ENCODE measurements at places on chromosomes 6 and 20.

GRCh38 chr6:124054034-124054433, 250.4 kb downstream of the NKAIN2 start:
- DNase-seq: no peak

GRCh38 chr20:10662661-10663458, 10.9 kb downstream of the JAG1 start:
- no peak for DNase-seq

DNA sequence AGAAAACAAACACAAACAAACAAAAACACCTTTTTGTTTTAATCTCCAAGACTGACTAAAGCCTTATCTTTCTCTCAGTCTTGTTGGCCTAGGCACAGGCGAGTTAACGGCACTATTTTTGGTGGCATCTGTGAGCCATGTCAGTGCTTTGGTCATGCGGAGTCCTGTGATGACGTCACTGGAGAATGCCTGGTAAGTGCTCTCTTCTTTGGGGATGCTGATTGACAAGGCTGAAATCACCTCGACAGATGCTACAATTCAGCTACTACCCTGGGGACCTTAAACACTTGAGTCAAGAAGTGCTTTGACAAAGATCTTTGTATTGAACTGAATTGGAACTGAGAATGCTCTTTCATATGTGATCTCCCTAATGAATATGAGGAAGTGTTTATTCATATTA, 384.1 kb downstream of the LAMA2 start:
- no peak for DNase-seq

GRCh38 chr6:157432231-157432891, 51.4 kb downstream of the ZDHHC14 start:
- DNase-seq: no peak

DNA sequence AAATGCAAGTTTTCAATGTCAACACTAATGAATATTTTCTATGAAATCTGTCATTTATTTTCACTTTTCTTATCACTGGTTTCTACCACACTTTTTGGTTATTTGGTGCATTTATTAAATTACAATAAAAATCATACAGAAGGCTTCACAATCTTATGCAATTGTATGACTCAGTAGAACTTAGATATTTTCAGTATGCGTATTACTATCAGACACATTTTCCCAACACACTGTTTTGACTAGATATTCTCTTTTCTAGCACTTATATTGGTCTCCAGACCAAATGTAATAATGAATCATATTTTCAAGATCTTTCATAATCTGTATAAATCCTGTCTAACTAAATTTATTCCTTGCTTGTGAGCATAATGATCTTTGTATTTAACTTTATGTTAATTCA, 74.1 kb downstream of the FAM83B start:
- DNase-seq: no peak

GRCh38 chr6:31888276-31889258, 8.9 kb downstream of the EHMT2 start:
- no peak for DNase-seq

- DNase-seq: no peak
These were observed 51.5 kb upstream of the NXT1 start for GRCh38 chr20:23298926-23299672.

GRCh38 chr6:36716476-36717093, 19.0 kb downstream of the RAB44 start:
- DNase-seq: no peak

DNA sequence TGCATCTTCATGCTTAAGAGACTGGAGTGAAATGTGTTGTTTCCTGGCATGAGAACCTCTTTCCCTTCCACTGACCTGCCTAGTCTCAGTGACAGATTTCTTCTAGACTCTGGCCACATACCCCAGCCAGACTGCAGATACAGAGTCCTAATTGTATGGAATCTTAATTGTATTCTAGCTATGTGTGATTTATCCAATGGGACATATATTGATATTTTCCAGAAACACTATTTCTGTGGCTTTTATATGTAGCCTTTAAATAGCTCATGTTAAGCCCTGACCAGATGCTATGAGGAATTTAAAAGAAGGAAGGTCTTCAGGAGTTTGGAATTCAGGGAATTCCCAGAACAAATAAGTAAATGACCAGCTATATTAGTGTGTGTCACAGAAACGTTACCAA, 99.0 kb downstream of the FIG4 start:
- no peak for DNase-seq

GRCh38 chr6:1609041-1609647, 571 bp upstream of the FOXC1 start:
- no peak for DNase-seq

DNA sequence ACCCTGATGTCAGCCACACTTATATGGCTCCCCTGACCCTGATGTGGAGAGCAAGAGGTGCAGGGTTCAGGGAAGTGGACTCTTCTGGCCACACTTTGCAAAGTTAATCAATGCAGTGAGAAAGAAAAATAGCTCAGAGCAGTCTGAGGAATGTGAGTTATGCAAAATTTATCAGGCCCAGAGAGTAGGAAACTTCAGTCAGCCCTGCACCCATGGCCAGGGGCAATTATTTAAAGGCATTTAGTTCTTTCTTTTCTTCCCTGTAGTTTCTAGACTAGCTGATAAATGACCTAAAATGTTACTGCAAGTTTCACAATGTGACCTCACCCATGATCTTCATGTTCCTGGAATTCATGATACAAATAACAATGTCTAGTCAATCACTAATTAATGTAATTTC, 143.7 kb upstream of the GGTLC1 start:
- DNase-seq: no peak

- no peak for DNase-seq
These were observed 46.3 kb downstream of the HIVEP1 start for GRCh38 chr6:12058172-12058961.

DNA sequence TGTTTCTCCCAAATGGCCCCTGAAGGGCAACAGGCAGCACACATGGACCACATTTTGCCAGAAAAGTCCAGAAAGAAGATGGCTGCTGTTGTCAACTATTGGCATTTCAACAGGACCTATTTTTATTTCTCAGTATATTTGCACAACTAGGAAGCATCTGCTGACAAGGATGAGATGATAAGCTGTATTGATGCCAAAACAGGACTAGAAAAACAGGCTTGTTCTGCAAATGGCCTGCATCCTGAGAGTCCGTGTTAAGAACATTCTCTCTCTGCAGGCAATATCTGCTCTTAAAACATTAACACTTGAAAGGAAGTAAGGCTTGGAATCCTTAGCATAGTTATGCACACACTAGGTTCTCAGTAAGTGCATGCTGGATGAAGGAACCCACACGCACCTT, 283.7 kb downstream of the ESR1 start:
- no peak for DNase-seq

- DNase-seq: no peak
These were observed 61.3 kb upstream of the TBXT start for GRCh38 chr6:166228839-166229528.

- DNase-seq: no peak
These were observed 83.7 kb upstream of the RALY start for GRCh38 chr20:33910056-33910455.

- DNase-seq: no peak
These were observed 29.2 kb downstream of the NOX3 start for GRCh38 chr6:155426408-155426945.

DNA sequence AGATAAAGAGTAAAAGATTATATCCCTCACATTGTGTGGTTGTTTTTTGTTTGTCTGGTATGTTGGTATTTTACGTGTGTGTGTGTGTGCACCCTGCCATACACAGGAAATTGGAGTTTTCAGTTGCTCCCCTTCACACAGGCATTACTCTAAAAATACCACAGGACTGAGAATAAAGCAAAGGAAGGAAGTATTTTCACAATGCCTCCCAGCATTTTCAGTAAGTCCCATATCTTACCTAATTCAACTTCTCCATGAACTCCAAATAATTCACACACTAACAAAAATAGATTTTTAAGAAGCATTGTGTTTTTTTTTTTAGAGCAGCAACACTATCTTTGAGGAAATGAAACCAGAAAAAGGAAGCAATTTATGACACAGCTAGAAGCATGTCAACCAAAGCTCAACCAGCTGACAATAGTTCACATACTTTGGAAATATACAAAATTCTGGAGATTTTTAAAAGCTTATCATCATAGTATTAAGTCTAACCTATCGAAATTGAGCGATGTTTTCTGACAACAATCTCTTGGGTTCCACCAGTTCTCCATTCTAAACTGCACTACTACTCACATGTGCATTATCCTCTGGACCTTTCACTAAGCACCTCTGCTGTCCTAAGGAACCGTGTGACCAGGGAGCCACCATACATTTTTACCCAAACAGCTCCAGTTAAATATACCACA, 2.1 kb downstream of the UBE2J1 start:
- no peak for DNase-seq

GRCh38 chr20:16115911-16116552, 457.2 kb downstream of the KIF16B start:
- no peak for DNase-seq

DNA sequence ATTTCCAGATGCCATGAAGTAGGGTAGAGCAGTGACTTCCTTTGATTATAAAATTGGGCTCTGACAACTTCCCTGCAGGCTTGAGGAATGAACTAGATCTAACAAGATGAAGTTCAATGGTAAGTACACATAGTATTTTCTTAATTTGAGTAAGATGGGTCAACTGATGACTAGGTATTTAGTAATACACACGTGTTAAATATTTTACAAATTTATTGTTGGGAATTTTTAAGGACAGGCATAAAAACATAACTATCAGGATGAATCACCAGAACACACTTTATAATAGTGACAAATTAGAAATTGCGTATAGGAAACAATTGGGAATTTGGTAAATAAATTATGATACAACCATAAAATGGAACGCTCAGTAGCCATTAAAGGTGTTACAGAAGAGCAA, 762.4 kb upstream of the SLC35B3 start:
- no peak for DNase-seq

DNA sequence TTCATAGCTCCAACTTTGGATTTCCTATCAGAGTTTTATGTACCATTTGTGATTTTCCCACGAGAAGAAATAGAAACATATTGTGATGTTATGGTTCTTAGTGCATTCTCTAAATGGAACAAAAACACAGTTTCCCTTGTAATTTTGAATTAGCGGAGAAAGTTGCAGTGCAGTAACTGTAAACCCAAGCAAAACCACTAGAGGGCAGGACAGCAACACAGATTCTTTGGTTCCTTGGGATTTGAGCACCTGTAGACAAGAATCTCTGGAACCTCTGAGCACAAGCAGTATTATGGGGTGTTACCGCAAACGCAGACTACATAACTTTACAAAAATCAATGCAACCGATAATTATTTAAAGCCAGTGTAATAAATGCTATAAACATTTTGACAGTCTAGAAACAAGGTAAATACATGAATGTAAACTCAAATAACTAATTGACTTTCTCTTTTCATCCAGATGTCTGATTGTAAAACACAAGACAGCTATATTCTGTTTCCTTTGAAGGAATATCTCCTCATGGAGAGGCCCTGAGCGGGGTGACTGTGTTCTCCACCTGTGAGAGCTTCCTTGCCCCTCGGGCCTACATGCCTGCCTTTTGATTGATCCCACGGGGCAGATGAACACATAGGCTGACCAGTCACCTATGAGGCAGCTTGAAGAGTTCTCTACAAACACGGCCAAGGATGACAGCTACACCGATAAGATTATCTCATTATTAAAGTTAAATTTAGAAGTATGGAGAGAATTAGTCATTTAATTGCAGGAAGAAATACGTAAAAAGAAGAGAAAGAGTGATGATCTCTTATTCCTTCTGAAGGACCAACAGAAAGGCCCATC, 67.5 kb upstream of the COL21A1 start:
- DNase-seq: no peak

DNA sequence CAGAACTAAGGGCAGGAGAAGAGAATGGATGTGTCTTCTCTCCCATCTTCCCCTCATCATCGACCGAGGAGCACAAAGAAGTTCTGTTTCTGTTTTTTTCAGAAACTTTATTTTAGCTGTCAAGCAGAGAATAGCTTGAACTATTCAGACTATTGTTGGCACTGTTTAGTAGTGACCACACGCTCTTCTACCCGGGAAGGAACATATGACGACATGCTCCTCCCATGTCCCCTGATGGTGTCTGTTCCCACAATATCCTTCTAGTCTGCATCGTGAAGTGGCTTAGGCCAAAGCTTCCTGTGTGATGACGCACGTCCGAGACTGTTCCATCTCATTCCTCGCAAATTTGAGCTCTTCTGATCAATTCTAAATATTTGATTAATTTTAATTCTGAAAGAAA, 27.2 kb upstream of the KIF25 start:
- DNase-seq: no peak

- no peak for DNase-seq
These were observed 89.8 kb upstream of the DST start for GRCh38 chr6:56732517-56732916.

DNA sequence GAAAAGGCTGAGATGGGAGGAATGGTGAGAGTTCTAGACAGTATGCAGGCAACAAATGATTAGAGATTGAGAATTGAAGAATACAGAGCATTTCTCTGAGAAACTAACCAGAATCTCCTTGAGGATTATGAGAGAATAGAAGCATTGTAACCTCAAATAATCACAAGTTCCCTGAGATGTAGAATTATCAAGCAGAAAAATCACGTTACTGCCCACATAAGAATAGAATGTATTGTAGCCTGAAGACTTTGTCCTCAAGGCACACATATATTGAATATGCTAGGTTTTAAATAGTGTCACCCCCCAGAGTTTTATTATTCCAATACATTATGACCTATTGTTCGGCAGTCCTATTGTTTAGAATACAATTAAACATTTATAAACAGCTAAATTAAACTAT, 57.2 kb downstream of the CNKSR3 start:
- no peak for DNase-seq

GRCh38 chr20:48669946-48670605, 157.7 kb downstream of the PREX1 start:
- DNase-seq: no peak

GRCh38 chr6:13032566-13032965, 295.8 kb downstream of the TBC1D7 start:
- no peak for DNase-seq

GRCh38 chr20:15318682-15319081, 981.3 kb upstream of the FLRT3 start:
- DNase-seq: no peak

- no peak for DNase-seq
These were observed 44.3 kb downstream of the ADGRB3 start for GRCh38 chr6:68679399-68679798.

DNA sequence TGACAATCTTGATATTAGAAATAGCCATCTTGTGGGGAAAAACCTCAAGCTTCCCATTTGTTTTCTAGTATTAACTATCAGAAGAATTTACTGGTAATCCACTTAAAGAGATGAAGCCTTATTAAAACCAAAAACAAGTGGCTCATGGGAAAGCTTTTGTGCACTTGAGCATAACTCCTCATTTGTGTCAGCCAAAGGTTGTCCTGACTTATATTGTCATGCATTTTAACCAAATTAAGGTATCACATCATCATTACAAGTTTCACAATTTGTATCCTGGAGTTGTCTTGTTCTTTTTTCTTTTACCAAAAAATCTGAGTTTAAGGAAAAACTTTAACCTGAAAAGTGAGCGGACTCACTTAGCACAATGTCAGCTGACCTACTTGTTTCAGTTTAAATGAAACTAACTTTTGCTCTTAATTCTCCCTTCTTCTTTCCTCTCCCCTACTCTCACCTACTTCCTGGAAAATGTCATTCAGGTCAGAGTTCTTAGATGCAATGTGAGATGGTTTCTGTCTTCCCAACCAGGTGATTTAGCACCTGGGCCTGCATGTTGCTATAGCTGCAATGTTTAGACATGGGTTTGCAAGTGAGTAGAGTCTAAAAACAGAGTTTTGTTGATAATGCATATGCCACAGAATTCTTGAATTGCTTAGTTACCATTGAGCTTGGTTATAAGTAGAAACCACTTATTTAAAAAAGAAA, 82.8 kb downstream of the TNFAIP3 start:
- DNase-seq: no peak

All from cerebellar nuclear complex (tissue), 1 donor.